ENCODE measurements at places on chromosomes 4 and X.

GRCh38 chrX:69069876-69070275 is 95.4 kb downstream of the PJA1 start:
- DNase-seq = no peak

GRCh38 chr4:13024147-13025105 is 459.7 kb downstream of the RAB28 start:
- no peak for DNase-seq

DNA sequence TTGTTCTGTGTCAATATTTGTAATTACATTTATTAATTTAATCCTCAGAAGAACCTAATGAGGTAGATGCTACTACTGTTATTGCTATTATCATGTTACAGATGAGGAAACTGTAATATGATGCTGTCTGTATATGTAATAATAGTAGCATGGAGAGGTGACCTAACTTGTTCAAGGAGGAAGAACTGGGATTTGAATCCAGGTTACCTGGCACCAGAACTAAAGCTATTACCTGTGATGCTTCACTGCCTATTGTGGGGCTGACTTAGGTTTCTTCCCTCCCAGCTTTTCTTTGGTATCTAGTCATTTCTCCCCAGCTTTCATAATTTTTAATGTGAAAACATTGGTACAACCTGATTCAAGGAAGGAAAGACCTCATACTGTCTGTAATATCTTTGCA is 43.6 kb downstream of the RAPGEF2 start:
- DNase-seq = no peak

GRCh38 chr4:99891351-99891750 is 2.9 kb downstream of the LAMTOR3 start:
- no peak for DNase-seq

DNA sequence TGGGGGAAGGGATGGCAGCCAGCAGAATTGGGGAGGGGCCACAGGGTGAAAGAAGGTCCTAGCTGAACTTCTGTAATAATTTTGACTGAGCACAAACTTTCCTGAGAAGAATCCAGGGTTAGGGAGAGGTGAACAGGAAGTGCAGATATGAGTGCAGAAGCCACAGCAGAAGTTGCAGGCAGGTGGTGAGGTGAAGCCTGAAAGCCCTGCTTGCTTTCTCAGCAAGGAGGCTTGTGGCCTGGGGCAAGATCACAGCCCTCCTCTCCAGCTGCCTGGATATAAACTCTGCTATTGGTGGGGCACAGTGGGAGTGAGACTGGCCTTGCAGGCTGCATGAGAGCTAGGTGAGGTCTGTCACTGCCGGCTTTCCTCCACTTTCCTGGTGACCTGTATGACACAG is 44.1 kb upstream of the UPRT start:
- DNase-seq = no peak

DNA sequence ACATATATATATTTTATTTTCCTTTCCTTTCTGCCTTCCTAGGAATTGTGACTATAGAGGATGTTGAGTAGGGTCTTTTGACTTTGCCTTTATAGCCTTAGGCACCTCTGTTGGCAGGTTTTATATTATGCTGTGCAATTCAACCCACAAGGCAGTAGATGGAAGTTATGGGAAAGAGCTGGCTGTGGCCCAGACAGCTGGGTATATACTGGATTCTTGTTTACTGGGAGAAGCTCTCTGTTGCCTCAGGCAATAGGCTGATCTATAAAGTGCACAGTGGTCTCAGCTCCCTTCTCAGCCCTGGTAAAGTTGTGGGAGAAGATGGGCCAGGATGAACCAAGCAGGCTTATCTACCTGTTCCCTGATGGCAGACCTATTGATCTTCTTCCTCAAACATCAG is 342.0 kb downstream of the GBA3 start:
- no peak for DNase-seq

DNA sequence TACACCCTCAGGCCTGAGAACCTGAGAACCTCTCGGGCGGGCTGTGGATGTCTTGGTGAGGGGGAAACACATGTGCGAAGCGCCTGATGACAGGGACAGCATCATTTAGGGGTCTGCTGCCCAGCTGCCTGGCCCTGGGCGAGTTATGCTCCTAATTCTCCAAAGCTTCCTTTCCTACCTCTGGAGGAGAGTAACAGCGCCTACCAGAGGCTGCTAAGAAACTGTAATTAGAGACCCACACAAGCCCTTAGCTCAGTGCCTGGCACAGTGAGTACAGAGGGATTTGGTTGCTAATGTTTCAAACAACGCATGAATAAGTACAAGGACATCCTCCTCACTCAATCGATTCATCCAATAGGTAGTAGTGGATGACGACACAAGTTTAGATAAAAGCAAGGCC is 40.4 kb downstream of the BCOR start:
- DNase-seq = no peak

DNA sequence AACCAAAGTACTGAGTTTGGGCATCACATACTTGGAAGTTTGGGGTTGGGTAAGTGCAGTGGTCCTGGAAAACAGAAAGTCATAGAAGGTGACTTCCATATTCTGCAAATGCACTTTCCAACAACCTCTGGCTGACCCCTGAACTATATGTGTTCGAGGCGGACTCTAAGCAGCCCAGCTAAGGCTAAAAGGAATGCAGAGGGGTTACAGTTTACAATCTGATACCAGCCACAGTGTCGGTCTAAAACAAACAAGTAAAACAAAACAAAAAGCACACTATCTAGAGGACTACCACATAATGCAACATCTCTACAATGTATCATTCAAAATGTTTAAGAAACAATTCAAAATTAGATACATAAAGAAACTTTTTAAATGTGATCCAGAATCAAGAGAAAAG is 185.6 kb downstream of the ADAMTS3 start:
- DNase-seq = peak; percentile 43

DNA sequence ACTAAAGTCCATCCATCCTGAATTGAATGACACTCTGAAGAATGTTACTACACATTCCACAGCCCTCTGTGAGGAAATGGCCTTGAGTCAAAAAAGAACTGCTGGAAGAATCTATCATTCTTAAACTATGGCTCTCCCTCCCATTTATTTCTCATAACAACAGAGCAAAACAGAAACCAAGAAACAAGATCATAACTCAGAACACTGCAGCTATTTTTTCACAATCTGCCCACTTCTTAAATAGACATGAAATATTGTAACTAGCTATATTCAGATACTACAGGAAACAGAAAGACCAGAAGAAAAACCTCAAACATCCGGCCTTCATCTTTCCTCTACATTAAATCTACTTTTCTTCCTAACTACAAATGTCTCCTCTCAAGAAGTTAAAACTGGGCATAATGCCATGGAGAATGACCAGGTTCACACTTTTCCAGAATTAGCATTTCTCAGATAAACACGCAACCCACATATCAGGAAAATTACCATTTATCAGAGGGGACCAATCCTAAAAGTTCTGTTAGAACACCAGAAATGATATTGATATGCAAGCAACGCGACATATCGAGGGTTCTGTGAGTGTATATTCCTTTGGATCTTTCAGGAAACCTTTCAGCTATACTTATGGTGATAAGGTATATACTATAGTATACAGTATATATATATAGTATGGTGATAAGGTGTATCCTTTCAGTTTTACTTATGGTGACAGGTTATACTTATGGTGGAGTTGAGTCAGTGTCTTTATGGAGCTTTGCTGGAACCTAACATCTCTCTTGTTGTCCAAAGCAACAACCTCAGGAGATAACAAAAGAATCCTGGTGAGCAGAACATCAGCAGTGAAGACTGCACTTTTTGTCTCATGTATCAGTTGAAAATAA is 60.4 kb upstream of the IRF2 start:
- peak; percentile 90 for DNase-seq

DNA sequence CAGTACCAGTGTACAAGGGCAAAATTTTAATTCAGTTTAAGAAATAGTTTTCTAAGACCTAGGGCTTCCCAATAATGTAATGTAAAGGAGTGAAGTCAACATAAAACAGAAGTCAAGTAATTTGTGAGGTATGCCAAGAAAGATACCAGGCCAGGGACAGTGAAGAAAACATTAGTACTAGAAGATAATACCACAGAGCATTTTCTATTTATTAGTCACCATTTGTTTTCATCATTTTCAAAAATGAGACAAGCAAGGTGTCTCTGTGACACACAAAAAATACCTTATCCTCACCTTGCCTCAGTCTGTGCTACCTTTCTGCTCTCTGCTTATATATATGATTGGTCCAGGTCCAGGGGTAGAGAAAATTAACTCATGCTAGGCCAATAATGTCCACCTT is 46.8 kb downstream of the VEGFC start:
- DNase-seq = no peak

GRCh38 chr4:14143892-14144291 is 516.4 kb upstream of the BOD1L1 start:
- DNase-seq = peak; percentile 47

DNA sequence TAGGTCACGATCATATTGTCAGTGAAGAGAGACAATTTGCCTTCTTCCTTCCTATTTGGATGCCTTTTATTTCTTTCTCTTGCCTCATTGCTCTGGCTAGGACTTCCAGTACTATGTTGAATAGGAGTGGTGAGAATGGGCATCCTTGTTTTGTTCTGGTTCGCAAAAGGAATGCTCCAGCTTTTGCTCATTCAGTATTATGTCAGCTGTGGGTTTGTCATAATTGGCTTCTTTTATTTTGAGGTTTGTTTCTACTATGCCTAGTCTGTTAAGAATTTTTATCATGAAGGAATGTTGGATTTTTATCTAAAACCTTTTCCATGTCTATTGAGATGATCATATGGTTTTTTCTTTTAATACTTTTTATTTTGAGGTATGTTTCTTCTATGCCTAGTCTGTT is 152.3 kb upstream of the MAD2L1 start:
- DNase-seq = no peak

DNA sequence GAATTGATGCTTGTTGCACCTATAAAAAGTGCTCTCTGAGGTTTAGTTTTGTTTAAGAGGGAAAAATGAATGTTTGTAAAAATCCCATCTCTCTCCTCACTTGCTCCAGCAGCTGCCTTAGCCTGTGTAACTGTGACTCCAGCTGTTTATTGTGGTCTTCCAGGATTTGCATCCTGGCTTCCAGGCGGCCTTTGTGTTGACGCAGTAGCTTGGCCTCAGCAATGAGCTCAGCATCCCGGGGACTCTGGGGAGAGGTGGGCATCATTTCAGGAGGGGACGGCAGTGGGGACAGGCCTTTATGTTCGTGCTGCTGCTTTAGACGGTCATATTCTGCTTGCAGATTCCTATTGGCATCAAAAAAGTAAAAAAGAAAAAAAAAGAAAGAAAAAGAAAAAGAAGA is 75.3 kb upstream of the FTHL17 start:
- DNase-seq = no peak

DNA sequence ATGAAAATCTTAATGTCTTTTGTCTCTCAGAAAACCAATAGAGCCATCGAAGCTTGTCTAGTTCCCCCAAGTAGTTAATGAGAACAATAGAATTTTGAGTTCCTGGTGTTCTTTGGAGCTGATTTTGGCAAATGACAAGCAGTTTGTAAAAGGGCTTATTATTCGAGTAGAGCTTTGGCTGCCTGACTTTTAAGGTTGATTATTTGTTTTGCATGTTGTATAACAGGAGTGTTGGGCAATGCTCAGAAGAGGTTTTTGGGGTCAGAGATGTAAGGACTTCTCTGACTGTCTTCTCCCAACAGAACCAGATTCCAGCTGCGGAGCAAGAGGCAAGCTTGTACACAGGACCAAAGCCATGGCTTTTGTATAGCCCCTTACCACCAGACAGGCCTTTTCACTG is 30.0 kb downstream of the ZCCHC12 start:
- no peak for DNase-seq

- peak; percentile 96 for DNase-seq
Observed at GRCh38 chr4:139528377-139529005, 27.5 kb downstream of the SETD7 start.

- DNase-seq = no peak
Observed at GRCh38 chr4:36056136-36056535, 188.2 kb downstream of the ARAP2 start.

- DNase-seq = no peak
Observed at GRCh38 chr4:176258135-176258534, 10.9 kb downstream of the ASB5 start.

All from choroid plexus epithelial cell (primary cell).